SJCRH30 (cell line): ENCODE measurements at places on chromosomes 4 and X. TPM values are rescaled to one million over a fixed set of nuclear protein-coding genes. Genes with fewer than 3 reads are reported as not detected.
A peak's percentile ranks its signal among the peaks of the same experiment; 100 is the strongest.

KLB gene
- total RNA-seq = 0.02 TPM in 1 of 2 replicates, not detected in the other

RAB9B gene
- total RNA-seq = 0.69 and 0.99 TPM in 2 replicates

NUP62CL gene
- not detected in 2 replicates for total RNA-seq

FMR1 gene
- total RNA-seq = 71.9 and 80.8 TPM in 2 replicates

GRCh38 chrX:51917604-51918003 lies 24.2 kb downstream of the MAGED1 start:
- H3K4me1 ChIP-seq = no peaks in the 10 kb centered on the region
- H3K27ac ChIP-seq = no peak overlapping the region
- H3K36me3 ChIP-seq = no peaks in the 10 kb centered on the region
- no peak for DNase-seq
- H3K27me3 ChIP-seq = no peaks in the 10 kb centered on the region

DNA sequence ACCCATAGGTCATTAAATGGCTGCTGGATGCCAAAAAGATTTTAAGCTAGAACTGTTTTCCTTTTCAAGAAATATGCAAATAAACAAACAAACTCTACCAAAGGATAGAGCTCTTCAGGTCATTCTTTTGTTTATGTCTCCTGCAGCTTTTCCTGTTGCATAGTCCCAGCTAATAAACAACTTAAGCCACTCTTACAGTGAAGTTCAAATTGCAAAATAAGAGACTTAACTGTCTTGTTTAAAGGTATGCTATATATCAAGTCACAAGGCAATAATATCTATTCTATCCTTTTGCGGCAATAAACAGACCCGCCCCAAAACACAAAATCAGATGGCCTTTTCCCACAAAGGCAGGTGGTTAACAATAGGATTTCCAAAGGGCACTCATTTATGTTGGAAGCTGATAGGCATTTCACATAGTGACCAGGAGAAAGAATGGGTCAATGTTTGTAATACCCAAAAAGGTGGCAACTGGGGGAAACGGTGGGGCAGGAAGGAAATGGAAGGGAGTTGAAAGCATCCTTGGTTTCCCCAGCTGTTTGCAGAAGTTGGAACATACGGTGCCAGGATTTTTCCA lies 15.3 kb downstream of the HAND2 start:
- H3K27me3 ChIP-seq = no peaks in the 10 kb centered on the region
- H3K4me1 ChIP-seq = no peaks in the 10 kb centered on the region
- H3K27ac ChIP-seq = no peak overlapping the region
- H3K36me3 ChIP-seq = no peaks in the 10 kb centered on the region
- H3K4me3 ChIP-seq = no peak overlapping the region
- DNase-seq = no peak

DNA sequence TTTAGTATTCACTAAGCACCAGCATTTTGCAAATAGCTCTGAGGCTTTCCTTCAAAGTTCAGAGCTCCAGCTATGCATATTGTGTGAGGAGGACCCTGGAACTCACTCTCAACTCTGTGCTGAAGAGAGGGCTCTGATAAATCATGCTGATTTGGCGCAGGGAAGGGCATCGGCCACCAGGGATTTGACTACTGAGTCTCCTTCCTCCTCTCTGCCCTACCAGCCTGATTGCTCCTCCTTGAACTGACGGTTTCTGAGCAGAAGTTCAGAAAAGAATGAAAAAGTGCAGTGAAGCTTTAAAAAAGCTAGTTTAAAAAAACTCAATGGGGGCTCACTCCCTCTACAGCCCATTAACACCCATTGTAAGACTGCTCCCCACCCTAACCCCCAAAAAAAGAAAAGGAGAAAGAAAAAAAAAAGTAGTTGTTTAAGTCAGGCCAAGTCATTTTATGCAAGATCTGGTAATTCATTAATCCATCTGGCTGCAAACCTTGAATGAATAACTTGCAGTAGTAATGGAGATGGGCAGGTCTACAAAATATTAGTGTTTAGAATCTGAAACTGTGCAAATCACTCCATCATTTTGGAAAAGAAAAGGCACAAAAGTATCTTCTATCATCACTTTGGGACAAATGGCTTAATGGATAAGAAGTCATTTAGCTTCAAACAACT lies 13.3 kb downstream of the PPARGC1A start:
- H3K27ac ChIP-seq = no peak overlapping the region
- H3K4me1 ChIP-seq = no peaks in the 10 kb centered on the region
- no peaks in the 10 kb centered on the region for H3K36me3 ChIP-seq
- no peaks in the 10 kb centered on the region; the same call in 1 of the 2 replicates for H3K27me3 ChIP-seq
- no peak overlapping the region for H3K4me3 ChIP-seq

- no peaks in the 10 kb centered on the region for H3K27me3 ChIP-seq
- H3K27ac ChIP-seq = no peak overlapping the region
- H3K36me3 ChIP-seq = no peaks in the 10 kb centered on the region
- H3K4me1 ChIP-seq = no peaks in the 10 kb centered on the region
- peak; percentile 9 for DNase-seq
These were observed 357.5 kb upstream of the SMIM31 start for GRCh38 chr4:164396439-164396838.

DNA sequence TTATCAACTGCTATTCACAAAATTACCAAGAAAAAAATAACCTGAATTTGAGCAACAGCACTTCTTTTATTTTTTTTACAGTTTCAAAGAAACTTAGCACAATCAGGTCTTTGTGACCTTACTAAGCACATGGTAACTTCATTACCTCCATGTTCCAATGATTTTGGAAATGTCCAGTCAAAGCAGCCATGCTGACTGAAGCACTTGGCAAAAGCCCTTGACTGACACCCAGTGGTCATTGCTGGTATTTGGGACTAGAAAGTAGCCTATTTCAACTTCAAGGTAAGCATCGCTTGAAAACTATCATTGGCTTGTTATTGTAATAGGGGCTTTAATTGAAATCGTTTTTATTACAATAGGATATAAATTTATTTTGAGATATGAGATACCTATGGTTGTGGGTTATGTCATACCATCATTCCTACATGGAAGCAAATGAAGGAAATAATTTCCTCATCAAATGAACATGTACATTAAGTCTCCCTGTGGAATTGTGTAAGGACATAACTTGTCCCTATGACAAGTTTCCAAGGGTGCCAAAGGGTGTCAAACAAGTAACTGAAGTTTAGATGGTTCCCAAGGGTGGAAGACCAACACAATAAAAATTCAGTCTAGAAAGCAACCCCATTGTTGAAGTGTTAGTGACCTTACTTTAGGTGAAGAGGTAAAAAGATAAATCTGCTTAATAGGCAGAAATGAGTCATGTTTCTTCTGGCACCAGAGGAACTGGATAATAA lies 15.2 kb upstream of the ANXA10 start:
- no peak overlapping the region for H3K27ac ChIP-seq
- H3K4me3 ChIP-seq = no peak overlapping the region
- H3K4me1 ChIP-seq = no peaks in the 10 kb centered on the region
- no peaks in the 10 kb centered on the region for H3K36me3 ChIP-seq
- DNase-seq = peak; percentile 66

DNA sequence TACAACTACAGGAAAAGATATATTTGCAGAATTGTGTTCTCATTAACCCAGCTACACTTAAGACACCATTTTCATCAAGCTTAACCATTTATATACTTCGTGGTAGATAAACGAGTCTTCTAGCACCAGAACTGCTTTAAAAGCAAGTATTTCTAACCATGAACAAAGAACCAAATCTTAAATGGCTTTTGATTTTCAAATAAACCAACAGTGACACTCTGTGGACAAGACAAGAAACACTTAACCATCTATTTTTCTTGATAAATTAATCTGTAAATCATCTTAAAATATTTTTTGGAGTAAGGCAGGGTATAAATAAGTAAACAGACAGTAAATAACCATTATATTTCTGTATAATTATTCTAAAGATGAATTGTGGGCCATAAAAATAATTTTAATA lies 10.2 kb downstream of the BEND2 start:
- no peaks in the 10 kb centered on the region for H3K4me1 ChIP-seq
- no peak overlapping the region for H3K4me3 ChIP-seq
- H3K36me3 ChIP-seq = no peaks in the 10 kb centered on the region
- no peaks in the 10 kb centered on the region for H3K27me3 ChIP-seq
- DNase-seq = peak; percentile 13
- no peak overlapping the region for H3K27ac ChIP-seq

DNA sequence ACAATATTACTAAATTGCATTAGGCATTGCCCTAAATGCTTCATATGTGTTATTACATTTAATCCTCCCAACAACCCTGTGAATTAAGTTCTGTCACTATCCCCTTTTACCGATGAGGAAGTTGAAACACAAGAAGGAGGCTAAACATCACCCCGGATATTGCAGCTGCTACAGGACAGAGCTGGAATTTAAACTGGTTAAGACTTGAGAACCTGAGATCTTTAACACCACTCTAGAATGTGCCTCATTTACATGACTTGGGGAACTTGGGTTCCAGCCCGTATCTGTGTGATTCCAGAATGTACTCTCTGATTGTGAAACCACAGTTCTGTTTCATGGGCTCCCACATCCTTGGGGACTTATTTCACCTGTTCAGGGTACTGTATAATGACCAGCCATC lies 165.1 kb upstream of the PPARGC1A start:
- H3K36me3 ChIP-seq = no peaks in the 10 kb centered on the region
- H3K4me3 ChIP-seq = no peak overlapping the region
- H3K27me3 ChIP-seq = no peaks in the 10 kb centered on the region
- H3K4me1 ChIP-seq = no peaks in the 10 kb centered on the region
- no peak overlapping the region for H3K27ac ChIP-seq

GRCh38 chr4:5477613-5478012 lies 230.7 kb downstream of the EVC2 start:
- H3K4me1 ChIP-seq = no peaks in the 10 kb centered on the region
- H3K4me3 ChIP-seq = no peak overlapping the region
- no peak for DNase-seq
- no peaks in the 10 kb centered on the region for H3K36me3 ChIP-seq

DNA sequence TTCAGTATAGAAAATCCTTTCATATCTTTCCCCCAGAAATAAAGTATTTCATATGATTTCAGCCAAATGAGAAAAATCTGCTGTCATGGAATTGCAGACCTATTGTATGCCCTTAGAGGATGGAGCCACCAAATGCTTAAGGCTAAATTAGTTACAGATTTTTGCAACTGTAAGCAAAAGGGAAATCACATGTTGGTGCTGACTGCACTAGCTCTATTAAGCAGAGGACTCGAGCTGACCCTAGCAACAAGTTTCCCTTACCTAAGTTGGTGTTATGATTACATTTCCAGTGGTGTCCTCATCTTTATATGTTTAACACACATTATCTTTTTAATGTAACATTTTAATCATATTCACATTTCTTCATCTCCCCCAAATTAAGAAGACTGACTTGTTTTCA lies 58.3 kb upstream of the DOCK11 start:
- H3K27ac ChIP-seq = no peak overlapping the region
- H3K36me3 ChIP-seq = peaks cover 12% of the 10 kb centered on the region; the same call in 1 of the 2 replicates
- DNase-seq = no peak
- H3K4me3 ChIP-seq = no peak overlapping the region
- no peaks in the 10 kb centered on the region for H3K27me3 ChIP-seq
